Activated CD8-positive, alpha-beta memory T cell treated with anti-CD3 and anti-CD28 coated beads, Interleukin-2, amount 50 U/mL, for 4 hours (primary cell): ENCODE measurements at places on chromosomes 13 and 19.

DNA sequence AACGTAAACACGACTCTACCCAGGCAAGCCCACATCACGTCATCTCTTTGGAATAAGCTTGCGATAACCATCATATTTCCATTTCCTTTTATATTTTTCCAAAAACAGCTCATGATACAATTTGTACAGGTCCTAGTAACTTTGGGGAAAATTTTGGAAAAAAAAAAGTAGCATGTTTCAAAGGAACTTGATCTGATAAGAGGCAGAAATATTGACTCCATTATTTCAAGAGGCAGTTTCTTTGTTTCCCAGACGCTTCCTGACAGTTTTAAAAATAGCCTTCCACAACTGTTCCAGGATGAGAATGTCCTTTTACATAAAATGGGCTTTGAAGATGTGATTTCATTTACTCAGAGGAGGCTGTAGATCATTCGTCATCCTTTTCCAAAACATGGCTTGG is 23.1 kb downstream of the KLF2 start:
- DNase-seq = no peak

GRCh38 chr13:94778585-94778984 is 66.2 kb upstream of the SOX21 start:
- no peak for DNase-seq

GRCh38 chr13:60016229-60016628 is 147.5 kb downstream of the DIAPH3 start:
- no peak for DNase-seq

- DNase-seq = no peak
Observed at GRCh38 chr19:3298853-3299449, 67.4 kb upstream of the NFIC start.

- no peak for DNase-seq
Observed at GRCh38 chr13:101327871-101328270, 88.4 kb downstream of the NALCN start.

DNA sequence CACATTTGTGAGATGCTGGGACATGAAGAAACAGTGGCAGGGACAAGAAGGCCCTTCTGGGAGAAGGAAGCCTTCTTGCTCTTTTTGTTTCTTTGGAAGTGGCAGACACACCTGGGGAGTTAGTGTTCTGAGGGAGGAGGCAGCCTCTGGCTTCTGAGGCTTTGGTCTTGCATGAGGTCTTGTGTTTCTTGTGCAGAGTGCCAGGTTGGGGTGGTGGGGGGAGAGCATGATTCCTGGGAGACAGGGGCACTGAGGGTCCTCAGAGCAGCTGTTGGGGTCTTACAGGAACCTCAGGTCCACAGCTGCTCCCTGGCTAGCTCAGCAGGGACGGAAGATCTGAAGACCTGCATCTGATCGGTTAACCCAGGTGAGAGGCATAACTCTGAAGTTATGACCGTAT is 167.5 kb upstream of the ZNF536 start:
- DNase-seq = no peak

DNA sequence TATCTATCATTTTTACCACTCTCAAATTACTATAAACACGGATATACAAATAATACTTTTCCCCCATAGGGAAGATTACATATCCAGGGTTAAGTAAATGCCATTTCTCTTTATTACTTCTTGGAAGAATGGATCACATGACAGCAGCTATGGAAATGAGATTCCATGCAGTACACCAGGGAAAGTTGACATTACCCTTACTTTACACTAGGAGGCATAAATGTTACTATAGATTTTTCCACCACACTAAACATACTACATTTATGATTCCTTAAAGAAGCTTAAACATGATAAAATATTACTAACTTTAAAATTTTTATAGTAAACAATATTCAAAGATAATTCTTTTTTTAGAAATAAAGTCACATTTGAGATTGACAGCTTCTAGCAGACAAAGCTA is 611.4 kb downstream of the PCDH9 start:
- no peak for DNase-seq

GRCh38 chr13:60012488-60012887 is 151.2 kb downstream of the DIAPH3 start:
- no peak for DNase-seq

GRCh38 chr19:35267353-35267817 is 1.4 kb upstream of the USF2 start:
- DNase-seq = peak; percentile 59

- no peak for DNase-seq
Observed at GRCh38 chr19:16589917-16590316, 17.7 kb upstream of the SLC35E1 start.

GRCh38 chr19:12733369-12734214 is 892 bp downstream of the TRIR start:
- DNase-seq = peak; percentile 43

- DNase-seq = no peak
Observed at GRCh38 chr19:14333101-14333871, 48.0 kb upstream of the ADGRE5 start.

DNA sequence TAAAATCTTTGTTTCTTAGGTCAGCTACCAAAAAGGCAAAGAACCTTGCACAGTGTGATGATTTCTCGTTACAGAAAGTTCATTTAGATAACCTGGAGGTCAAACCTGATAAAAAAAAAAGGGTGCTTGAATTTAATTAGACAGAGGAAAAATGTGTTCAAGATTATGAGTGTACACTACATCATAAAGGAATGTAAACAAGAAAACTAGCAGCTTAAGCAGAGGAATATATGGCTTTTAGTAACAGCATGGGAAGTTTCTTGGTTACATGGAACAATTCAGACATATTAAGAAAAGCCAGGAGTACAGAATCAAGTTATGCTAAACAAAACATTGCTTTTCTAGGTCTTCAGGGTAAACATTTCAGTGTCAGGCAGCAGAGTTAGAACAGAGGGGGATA is 32.9 kb downstream of the ING1 start:
- DNase-seq = no peak

DNA sequence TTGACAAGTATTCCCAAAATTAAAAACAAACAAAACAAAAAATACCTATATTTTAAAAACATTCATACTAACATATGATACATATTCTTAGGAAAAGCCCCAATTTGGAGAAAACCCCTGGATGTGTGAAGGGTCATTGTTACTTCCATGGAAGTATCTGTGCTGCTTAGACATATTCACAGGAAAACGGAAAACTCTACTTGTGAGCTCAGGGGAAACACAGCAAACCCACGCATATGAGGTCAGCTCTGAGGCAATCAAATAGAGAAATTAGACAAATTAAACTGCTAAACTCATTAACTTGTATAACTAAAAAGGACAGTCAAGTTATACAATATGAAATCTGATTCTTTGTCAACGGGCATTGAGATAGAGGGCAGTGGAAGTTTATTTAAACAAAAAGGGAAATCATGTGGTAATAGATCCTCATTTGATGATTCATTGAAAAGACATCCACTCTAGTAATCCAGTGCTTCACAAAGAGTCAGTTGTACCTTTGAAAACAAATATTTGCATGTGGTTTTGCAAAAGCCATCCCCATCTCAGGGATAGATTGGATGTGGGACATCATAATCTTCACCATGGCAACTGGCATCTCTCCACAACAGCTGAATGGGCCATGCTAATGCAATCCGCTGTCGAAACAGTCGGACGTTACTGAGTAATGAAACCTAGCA is 423.4 kb downstream of the ITGBL1 start:
- DNase-seq = no peak

GRCh38 chr19:3250675-3251074 is 26.2 kb downstream of the CELF5 start:
- peak; percentile 54 for DNase-seq

GRCh38 chr13:41722684-41723535 is 238.0 kb downstream of the VWA8 start:
- DNase-seq = no peak

DNA sequence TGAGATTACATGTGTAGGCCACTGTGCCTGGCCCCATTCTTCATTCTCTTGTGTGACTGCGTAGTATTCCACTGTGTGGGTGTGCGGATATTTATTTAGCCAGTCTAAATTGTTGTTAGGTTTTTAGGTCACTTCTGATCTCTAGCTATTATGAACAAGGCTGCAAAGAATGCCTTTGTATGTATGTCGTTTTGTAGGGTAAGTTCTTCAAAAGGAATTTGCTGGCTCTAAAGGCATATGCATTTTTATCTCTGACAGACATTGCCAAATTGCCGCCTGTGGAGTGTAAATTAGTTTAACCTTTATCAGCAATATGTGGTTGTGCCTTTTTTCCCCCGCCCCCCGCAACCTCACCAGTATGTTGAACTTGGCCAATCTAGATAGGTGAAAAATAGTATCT is 30.3 kb upstream of the EHD2 start:
- DNase-seq = no peak

DNA sequence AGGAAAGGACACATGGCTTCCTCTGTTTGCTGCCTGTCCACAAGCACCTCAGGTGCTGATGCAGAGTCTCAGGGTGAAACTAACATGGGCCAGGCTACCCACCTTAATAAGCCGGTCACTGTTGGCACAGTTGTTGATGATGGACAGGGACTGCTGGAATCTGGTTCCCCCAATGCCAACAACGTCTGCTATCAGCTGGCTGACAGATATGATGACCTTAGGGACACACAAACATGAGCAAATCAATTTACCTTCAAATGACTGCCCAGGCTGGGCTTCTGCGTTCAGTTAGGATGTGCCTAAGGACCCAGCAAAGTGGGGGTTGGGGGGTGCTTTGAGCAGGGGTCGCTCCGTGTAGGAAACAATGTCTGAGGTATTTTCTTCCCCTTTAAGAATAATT is 77.1 kb upstream of the SLC15A1 start:
- no peak for DNase-seq

GRCh38 chr13:105008604-105009003 is 1526.9 kb downstream of the EFNB2 start:
- no peak for DNase-seq

- no peak for DNase-seq
Observed at GRCh38 chr19:16470911-16471811, 609 bp downstream of the EPS15L1 start.

GRCh38 chr19:5806133-5806489 is 1.2 kb downstream of the NRTN start:
- DNase-seq = no peak

DNA sequence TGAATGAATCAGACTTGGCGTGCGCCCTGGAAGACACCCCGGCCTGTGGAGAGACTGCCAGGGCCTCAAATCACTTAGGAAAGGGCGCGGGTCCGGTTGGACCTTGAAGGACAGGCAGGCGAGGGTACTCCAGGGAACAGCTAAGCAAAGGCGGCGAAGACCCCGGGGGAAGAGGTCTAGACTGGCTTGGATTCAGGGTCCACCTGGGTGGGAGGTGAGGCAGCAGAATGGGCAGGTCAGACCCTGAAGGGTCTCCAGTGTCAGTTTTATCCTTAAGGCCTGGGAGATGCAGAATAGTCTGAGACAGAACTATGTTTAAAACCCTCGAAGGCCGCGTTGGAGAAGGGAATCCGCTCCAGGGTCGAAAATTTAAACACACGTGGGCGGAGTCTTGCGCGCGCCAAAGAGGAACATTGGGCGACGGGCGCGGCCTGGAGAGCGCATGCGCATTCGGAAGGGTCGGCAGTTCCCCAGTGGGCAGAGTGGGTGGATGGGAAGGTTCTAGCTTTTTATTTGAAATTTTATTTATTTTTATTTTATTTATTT is 567 bp upstream of the SMG9 start:
- DNase-seq = peak; percentile 72

DNA sequence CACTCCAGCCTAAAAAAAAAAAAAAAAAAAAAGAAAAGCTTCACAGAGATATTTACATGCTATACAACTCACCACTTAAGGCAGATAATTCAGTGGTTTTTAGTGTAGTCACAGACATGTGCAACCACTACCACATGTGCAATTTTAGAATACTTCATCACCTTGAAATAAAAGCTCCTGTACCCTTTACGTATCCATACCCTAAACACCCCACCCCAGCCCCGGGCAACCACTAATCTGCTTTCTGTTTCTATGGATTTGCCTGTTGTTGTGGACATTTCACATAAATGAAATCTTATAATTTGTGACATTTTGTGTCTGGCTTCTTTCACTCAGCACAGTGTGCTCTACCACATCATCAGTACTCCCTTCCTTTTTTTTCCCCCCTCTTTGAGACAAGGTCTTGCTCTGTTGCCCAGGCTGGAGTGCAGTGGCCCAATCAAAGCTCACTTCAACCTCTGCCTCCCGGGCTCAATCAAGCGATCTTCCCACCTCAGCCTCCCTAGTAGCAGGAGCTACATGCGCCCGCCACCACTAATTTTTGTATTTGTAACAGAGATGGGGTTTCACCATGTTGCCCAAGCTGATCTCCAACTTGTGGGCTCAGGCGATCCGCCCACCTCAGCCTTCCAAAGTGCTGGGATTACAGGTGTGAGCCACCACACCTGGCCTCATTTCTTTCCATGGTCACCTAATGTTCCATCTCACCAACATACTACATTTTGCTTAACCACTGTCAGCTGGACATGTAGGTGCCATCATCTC is 4.0 kb downstream of the DDX39A start:
- DNase-seq = no peak

- peak; percentile 99 for DNase-seq
Observed at GRCh38 chr19:58558623-58559274, 338 bp upstream of the UBE2M start.

- DNase-seq = no peak
Observed at GRCh38 chr19:4443188-4443587, 14.4 kb downstream of the UBXN6 start.

DNA sequence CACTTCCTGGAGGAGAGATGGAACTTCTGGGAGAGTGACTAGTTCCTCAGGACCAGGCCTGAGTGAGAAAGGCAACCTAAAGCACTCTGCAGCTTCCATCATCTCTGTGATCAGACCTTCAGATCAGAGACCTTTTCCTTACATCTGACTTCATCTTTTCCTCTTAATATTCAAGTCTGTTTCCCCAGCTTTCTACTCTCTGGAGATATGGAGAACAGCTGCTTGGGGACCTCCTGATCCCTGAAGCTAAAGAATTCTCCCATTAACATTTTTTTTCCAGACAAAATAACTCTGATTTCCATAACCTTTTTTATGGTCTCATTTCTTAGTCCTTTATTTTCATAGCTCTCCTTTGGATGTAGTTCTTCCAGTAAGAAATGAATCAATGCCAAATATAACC is 133.4 kb upstream of the FNDC3A start:
- DNase-seq = no peak

DNA sequence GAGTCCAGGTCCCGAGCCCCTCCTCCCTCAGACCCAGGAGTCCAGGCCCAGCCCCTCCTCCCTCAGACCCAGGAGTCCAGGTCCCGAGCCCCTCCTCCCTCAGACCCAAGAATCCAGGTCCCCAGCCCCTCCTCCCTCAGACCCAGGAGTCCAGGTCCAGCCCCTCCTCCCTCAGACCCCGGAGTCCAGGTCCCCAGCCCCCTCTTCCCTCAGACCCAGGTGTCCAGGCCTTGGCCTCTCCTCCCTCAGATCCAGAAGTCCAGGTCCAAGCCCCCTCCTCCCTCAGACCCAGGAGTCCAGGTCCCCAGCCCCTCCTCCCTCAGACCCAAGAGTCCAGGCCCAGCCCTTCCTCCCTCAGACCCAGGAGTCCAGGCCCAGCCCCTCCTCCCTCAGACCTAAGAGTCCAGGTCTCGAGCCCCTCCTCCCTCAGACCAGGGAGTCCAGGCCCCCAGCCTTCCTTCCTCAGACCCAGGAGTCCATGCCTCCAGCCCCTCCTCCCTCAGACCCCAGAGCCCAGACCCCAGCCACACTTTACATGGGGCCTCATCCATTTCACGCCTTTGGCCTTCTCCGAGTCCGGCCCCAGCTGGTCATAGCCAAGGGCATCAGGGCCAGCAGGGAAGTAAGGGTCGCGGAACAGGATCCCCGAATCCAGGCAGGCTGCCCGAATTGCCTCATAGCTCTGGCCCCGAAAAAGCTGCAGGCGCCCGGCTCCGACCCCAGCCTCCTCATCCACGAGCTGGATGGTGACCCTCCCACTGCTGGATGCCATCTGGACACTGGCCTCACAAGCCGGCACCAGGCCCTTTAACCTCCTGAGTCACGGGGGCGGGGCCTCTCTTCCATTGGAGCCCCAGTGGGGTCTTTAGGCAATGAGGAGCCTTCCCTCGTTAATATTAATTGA is 628 bp downstream of the CAPN12 start:
- DNase-seq = no peak
